ENCODE measurements at places on chromosomes 11 and 22. TPM values are rescaled to one million over a fixed set of nuclear protein-coding genes. Genes with fewer than 3 reads are reported as not detected.

The TRIM22 gene
- 39.4 TPM for polyA plus RNA-seq

The KRTAP5-9 gene
- not detected for polyA plus RNA-seq

The ANO5 gene
- polyA plus RNA-seq = 0.62 TPM

The OR8I2 gene
- polyA plus RNA-seq = not detected

The ABCG4 gene
- not detected for polyA plus RNA-seq

The ASRGL1 gene
- 16.3 TPM for polyA plus RNA-seq

The OR4A16 gene
- not detected for polyA plus RNA-seq

The MUC5B gene
- 5.4 TPM for polyA plus RNA-seq

The NLRP10 gene
- polyA plus RNA-seq = not detected

The CD3G gene
- 0.76 TPM for polyA plus RNA-seq

The LIF gene
- polyA plus RNA-seq = 1.4 TPM

The CARD16 gene
- polyA plus RNA-seq = 52.0 TPM

The PNPLA3 gene
- polyA plus RNA-seq = not detected

The ASCL2 gene
- 1.8 TPM for polyA plus RNA-seq

The TOMT gene
- not detected for polyA plus RNA-seq

The CD3D gene
- 2.2 TPM for polyA plus RNA-seq

The INPP5J gene
- polyA plus RNA-seq = 9.5 TPM

The PHRF1 gene
- polyA plus RNA-seq = 7.9 TPM

The TRPM5 gene
- 0.31 TPM for polyA plus RNA-seq

The GTSE1 gene
- polyA plus RNA-seq = 2.7 TPM

The USH1C gene
- polyA plus RNA-seq = 42.5 TPM

The NCF4 gene
- polyA plus RNA-seq = 19.5 TPM

The KRTAP5-4 gene
- not detected for polyA plus RNA-seq

The RBFOX2 gene
- polyA plus RNA-seq = 21.5 TPM

The KDM4E gene
- not detected for polyA plus RNA-seq

The C11orf68 gene
- 26.9 TPM for polyA plus RNA-seq

The BRD1 gene
- 17.7 TPM for polyA plus RNA-seq

The ANKK1 gene
- not detected for polyA plus RNA-seq
